ENCODE measurements at places on chromosomes 7 and 10.

DNA sequence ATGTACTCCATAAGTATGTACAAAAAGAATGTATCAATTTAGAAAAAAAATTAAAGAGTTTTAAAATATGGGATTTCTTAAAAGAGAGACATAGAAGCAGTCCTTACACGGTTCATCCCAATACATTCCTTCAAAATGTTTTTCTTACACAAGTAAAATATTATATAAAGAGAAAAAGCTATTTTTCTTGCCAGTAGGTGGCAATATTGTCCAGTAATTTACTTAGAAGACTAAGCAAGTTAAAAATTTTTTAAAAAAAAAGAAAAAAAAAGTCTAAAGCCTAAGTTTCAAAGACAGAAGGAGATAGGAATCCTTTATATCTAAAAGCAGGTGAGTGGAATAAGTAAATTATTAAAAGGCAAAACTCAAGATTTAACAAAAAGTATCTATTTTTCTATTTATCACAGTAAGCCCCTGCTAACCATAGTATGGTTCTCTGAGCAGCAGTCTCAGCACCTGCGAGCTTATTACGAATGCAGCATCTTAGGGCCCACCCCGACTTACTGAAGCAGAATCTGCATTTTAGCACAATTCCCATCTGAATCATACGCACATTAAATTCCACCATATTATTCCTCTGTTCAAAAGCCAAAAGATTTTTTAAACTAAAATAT is 240.6 kb downstream of the DGKI start:
- H3K36me3 ChIP-seq: no peaks in the 10 kb centered on the region
- H3K4me1 ChIP-seq: no peaks in the 10 kb centered on the region
- H3K27me3 ChIP-seq: no peaks in the 10 kb centered on the region
- H3K4me3 ChIP-seq: no peak overlapping the region
- no peak for DNase-seq

GRCh38 chr7:70193514-70193913 is 595.2 kb downstream of the AUTS2 start:
- DNase-seq: no peak
- H3K27ac ChIP-seq: no peak overlapping the region
- no peaks in the 10 kb centered on the region for H3K27me3 ChIP-seq
- H3K4me3 ChIP-seq: no peak overlapping the region

DNA sequence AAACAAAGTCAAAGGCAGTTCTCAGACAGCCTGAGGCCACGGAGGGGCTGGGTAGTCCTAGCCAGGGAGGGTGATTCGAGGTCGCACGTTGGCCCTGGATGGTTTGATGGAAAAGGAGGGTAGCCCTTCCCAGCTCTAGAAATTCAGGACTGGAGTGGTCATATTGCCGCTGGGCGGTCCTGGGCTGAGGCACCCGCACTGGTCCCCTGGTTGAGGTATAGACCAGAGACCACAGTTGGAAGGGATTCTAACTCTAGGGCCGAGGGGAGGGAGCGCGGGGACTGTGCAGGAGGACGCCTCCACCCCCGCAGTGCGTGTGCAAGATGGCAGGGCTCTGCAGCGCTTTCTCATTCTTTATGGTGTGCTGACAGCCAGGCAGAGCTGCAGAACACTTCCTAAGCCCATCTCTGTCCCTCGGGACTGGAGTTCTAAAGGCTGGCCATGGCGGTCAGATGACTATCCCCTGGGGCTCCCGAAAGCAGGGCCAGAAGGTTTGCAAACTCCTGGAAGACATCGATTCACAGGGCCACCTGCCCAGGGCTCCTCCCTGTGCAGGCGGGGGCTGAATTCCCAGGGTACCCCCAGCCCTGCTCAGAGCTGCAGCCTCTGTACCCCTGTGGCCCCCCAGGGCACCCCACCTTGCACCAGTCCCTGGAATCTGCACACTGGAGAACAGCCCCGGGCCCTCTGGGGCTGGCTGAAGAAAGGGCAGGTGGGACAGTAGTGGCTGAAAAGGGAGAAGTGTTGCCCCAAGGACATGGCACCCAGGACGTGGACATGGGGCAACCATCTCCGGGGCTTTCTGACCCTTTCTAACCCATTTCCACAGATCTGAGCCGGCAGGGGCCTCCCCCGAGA is 51.0 kb upstream of the ELN start:
- no peak overlapping the region for H3K4me3 ChIP-seq
- H3K27me3 ChIP-seq: no peaks in the 10 kb centered on the region
- H3K4me1 ChIP-seq: no peaks in the 10 kb centered on the region
- peak; percentile 3 for DNase-seq
- no peaks in the 10 kb centered on the region for H3K36me3 ChIP-seq
- H3K27ac ChIP-seq: no peak overlapping the region

- DNase-seq: no peak
- H3K36me3 ChIP-seq: no peaks in the 10 kb centered on the region
- no peak overlapping the region for H3K27ac ChIP-seq
- H3K27me3 ChIP-seq: no peaks in the 10 kb centered on the region
Observed at GRCh38 chr10:78830062-78830975, 238.4 kb upstream of the ZMIZ1 start.

GRCh38 chr7:38796626-38797501 is 112.1 kb downstream of the VPS41 start:
- H3K27ac ChIP-seq: no peak overlapping the region
- H3K27me3 ChIP-seq: no peaks in the 10 kb centered on the region
- no peaks in the 10 kb centered on the region for H3K4me1 ChIP-seq
- no peak overlapping the region for H3K4me3 ChIP-seq
- DNase-seq: peak; percentile 73
- H3K36me3 ChIP-seq: peaks cover 16% of the 10 kb centered on the region

GRCh38 chr10:96257944-96258343 is 13.4 kb downstream of the BLNK start:
- no peaks in the 10 kb centered on the region for H3K27me3 ChIP-seq
- H3K4me3 ChIP-seq: no peak overlapping the region
- no peak overlapping the region for H3K27ac ChIP-seq
- no peak for DNase-seq
- no peaks in the 10 kb centered on the region for H3K36me3 ChIP-seq

DNA sequence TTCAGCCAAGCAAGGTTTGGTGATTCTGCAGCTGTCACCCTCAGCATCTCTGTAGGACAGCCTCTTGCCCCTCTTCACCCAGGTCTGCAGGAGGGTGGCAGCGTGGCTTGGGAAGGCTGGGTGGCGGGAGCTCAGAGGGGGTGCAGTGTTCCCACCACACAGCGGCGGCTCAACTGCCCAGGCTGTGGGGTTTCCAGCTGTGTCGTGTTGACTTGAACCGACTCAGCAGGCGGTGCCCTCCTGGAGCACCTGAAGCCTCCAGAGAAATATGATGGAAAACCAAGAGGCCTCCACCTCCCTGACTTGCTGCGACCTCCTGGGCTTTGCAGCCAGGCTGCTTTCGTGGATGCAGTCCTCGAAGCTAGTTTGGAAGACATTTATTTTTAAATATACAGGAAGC is 68.0 kb upstream of the KLF6 start:
- H3K4me1 ChIP-seq: peaks cover 21% of the 10 kb centered on the region
- no peak for DNase-seq
- no peak overlapping the region for H3K4me3 ChIP-seq

DNA sequence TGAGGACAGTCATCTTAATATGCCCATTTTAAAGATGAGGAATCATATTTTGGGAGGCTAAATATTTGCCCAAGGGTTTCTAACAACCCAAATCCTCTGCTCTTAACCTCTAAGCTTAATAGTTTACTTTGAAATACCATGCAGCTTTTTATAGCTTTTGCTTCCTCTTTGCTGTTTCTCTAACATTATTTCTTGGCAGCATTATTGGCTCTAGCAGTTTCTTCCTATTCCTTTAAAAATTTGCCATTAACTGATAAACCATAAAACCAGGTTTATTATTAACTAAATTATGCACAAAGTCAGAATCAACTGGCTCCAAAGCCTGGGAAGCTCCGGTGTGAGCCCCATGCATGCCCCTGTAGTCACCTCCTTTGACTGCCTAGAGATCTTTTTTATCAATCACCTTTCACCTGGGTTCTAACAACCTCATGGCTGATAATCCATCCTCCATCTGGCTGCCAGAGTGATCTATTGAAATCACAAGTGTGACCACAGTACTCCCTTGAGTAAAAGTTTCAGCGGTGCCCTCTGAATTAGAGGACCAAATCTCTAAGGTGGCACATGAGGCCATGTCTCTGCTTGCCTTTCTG is 62.4 kb downstream of the ITGB8 start:
- no peaks in the 10 kb centered on the region for H3K4me1 ChIP-seq
- no peak for DNase-seq
- H3K4me3 ChIP-seq: no peak overlapping the region

GRCh38 chr7:112346381-112347060 is 103.7 kb upstream of the IFRD1 start:
- H3K27me3 ChIP-seq: no peaks in the 10 kb centered on the region
- DNase-seq: no peak
- H3K27ac ChIP-seq: no peak overlapping the region

- H3K27me3 ChIP-seq: no peaks in the 10 kb centered on the region
- no peak overlapping the region for H3K27ac ChIP-seq
- no peaks in the 10 kb centered on the region for H3K36me3 ChIP-seq
- no peak overlapping the region for H3K4me3 ChIP-seq
- H3K4me1 ChIP-seq: no peaks in the 10 kb centered on the region
Observed at GRCh38 chr10:3797750-3798149, 12.7 kb upstream of the KLF6 start.

DNA sequence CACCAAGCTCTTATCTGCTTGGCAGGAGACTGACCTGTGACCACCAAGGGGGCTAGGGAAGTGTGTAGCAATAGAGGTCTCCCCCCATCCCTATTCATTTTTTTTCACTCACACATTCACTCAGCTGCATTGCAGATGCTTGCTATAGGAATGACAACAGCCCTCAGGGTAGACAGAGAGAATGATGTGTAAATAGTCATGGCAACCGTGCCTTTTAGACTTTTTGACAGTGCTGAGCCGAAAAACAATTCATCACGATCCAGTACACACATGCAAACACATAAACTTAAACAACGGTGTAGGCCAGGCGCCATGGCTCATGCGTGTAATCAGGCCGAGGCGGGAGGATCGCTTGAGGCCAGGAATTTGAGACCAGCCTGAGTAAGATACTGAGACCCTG is 7.6 kb upstream of the ELN start:
- no peak overlapping the region for H3K4me3 ChIP-seq
- no peak for DNase-seq
- H3K27ac ChIP-seq: no peak overlapping the region
- no peaks in the 10 kb centered on the region for H3K27me3 ChIP-seq
- no peaks in the 10 kb centered on the region for H3K36me3 ChIP-seq

DNA sequence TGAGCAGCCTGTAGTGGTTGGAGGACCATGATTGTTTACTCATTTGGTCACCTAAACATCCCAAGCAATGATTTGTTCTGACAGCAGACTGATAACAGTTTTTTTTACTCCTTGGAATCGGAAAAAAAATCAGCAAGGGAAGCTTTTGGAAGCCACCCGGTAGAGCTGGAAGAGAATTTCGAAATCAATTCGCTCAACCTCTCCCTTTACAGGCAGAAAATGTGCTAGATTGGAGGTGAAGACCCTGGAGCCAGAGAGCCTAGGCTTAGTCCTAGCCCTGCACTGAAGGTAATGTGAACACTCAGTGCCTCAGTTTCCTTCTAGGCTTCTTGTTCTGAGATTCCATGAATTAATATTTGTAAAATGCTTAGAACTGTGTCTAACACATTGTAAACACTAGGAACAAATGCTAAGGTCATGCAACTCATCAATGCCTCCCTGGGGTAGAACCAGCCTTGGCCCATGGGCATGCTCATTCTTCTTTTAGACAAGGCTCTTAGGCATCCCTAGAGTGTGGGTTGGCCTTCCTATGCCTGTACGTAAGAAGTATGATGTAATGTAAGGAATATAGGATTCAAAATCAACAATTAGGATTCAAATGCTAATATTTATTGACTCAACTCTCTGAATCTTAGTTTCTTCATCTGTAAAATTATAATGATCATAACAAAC is 52.7 kb downstream of the MET start:
- H3K36me3 ChIP-seq: no peaks in the 10 kb centered on the region
- no peaks in the 10 kb centered on the region for H3K27me3 ChIP-seq
- DNase-seq: no peak
- peaks cover 12% of the 10 kb centered on the region for H3K4me1 ChIP-seq
- H3K4me3 ChIP-seq: no peak overlapping the region

GRCh38 chr10:1613511-1613910 is 123.8 kb downstream of the ADARB2 start:
- H3K4me1 ChIP-seq: peaks cover 5% of the 10 kb centered on the region
- H3K27me3 ChIP-seq: no peaks in the 10 kb centered on the region
- no peaks in the 10 kb centered on the region for H3K36me3 ChIP-seq

DNA sequence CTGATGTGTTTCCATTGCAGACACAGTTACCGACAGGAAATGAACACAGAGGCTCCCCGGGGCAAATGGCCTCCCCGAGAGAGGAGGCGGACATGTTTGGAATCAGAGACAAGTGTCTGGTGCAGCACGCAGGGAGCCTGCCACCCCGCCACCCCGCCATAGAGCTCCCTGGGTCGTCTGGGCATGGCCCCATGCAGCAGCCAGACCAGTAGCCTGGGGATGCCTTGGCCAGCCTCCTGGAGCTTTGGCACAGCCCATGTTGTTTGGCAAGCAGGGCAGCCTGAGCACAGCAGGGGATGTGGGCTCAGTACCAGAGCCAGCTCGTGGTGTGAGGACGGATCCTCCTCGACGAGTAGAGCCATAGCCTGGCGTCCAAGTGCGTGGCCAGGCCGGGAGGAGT is 80.8 kb downstream of the NKX6-2 start:
- no peaks in the 10 kb centered on the region for H3K27me3 ChIP-seq
- no peak overlapping the region for H3K4me3 ChIP-seq
- H3K4me1 ChIP-seq: peaks cover 3% of the 10 kb centered on the region
- H3K27ac ChIP-seq: no peak overlapping the region
- DNase-seq: no peak

GRCh38 chr10:93143281-93143680 is 69.6 kb downstream of the CYP26A1 start:
- H3K4me1 ChIP-seq: peaks cover 5% of the 10 kb centered on the region
- DNase-seq: peak; percentile 33
- H3K27me3 ChIP-seq: no peaks in the 10 kb centered on the region
- H3K4me3 ChIP-seq: no peak overlapping the region
- no peak overlapping the region for H3K27ac ChIP-seq

- H3K36me3 ChIP-seq: no peaks in the 10 kb centered on the region
- no peak overlapping the region for H3K4me3 ChIP-seq
- DNase-seq: no peak
- no peak overlapping the region for H3K27ac ChIP-seq
Observed at GRCh38 chr10:10661176-10661575, 356.5 kb upstream of the CELF2 start.

All from tibial nerve (tissue), 4 donors.